DMS79 treated with DMSO at 0.1 percent for 48 hours (cell line): ENCODE measurements at places on chromosomes 1 and 21.

GRCh38 chr1:55070293-55071164, 31.2 kb downstream of the PCSK9 start:
- DNase-seq = no peak

DNA sequence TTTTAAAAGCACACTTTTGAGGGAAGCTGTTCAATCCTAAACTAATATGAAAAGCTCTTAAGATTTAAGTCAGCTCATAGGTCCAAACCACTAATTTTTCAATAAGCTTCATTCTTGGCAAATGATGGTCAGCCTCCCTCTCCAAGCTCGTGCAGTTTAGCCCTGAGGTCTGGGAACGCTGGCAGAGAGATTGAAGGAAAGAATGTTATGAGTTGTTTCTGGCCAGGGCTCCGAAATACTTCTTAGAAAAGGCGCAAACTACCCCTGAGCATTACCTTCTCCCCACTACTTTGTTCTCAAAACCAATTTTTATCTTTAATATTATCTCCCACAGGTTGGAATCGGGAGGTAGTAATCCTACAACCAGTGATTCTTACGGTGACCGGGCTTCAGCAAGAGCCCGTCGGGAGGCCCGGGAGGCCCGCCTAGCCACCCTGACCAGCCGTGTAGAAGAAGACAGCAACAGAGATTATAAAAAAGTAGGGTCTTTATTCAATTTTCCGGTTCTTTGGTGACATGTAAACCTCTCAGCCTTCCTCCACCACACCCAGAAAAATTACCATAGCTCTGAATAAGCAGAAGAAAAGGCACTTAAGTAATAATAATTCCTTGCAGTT, 147.7 kb downstream of the SYT2 start:
- DNase-seq = no peak

DNA sequence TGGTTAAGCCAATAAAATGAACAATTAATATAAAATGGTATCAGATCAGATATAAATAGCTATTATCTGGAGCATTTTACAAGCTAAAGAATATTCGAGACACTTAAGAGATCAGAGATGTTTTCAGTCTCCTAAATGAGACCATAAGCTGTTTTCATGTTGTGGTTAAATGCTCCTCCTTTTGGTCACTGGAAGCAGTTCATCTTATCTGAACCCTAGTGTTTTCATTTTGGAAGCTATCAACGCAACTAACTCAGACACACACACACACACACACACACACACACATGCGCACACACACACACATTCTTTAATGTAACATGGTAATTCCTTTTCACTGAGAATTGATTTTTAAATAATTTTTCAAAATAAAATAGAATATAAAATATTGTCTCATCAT, 10.0 kb upstream of the LRRC8C start:
- DNase-seq = no peak

- no peak for DNase-seq
Observed at GRCh38 chr1:88378560-88378959, 305.5 kb upstream of the PKN2 start.

- DNase-seq = no peak
Observed at GRCh38 chr1:2080140-2080539, 29.9 kb downstream of the PRKCZ start.

GRCh38 chr1:162370161-162370560, 6.5 kb downstream of the SPATA46 start:
- DNase-seq = no peak

DNA sequence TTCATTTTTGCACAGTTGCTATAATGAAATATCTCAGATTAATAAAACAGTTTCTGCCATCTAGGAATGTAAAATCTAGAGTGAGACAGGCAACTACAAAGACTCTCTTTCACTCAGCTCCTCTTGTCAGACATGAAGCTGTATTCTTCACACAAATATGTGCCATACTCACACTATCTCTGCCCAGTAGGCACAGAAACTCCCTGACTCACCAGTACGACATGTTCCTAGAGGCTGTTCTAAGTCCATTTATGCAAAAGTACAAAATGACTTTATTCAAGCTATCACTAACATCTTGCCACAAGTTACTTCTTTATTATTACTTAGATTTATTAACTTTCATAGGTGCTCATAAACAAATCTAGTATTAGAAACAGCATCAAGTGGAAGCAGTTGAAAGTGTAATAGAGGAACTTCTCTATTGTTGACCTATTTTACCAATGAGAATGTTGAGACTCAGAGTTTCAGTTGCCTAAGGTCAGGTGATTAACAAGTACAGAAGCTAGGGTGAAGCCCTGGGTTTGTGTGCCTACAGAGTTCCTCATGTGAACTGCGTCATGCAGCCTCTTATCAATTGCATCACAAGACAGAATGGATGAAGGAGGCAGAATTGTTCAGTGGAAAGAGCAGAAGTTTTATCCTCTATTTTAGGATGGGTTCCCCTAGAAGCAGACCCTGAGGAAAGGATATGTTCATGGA, 98.9 kb downstream of the RGS2 start:
- no peak for DNase-seq
